Diencephalon (tissue), 1 donor: ENCODE measurements at places on chromosomes 16 and 17. TPM values are rescaled to one million over a fixed set of nuclear protein-coding genes. Genes with fewer than 3 reads are reported as not detected.

The PRAC2 gene
- not detected for total RNA-seq

The BAIAP3 gene
- 61.8 TPM for total RNA-seq

The DDX19B gene
- total RNA-seq = 21.0 TPM

The SEC14L5 gene
- 1.6 TPM for total RNA-seq

The BICDL2 gene
- not detected for total RNA-seq

The AHSP gene
- 24.9 TPM for total RNA-seq

The OTOP2 gene
- not detected for total RNA-seq

The ARHGAP23 gene
- 51.2 TPM for total RNA-seq

The PPP1R1B gene
- total RNA-seq = 23.5 TPM

The CHST4 gene
- 0.46 TPM for total RNA-seq

The HOXB4 gene
- not detected for total RNA-seq

The CTF1 gene
- 0.92 TPM for total RNA-seq

The CHMP1A gene
- 85.6 TPM for total RNA-seq

The SLX4 gene
- total RNA-seq = 9.9 TPM

The SCIMP gene
- 0.46 TPM for total RNA-seq

The C17orf107 gene
- total RNA-seq = 3.0 TPM

The CHRNE gene
- total RNA-seq = 0.46 TPM

The LPCAT2 gene
- 16.1 TPM for total RNA-seq

The SLC16A11 gene
- 0.23 TPM for total RNA-seq

The SULT1A4 gene
- 2.1 TPM for total RNA-seq

The SCNN1B gene
- total RNA-seq = 0.23 TPM

The ABCA9 gene
- 8.8 TPM for total RNA-seq
